ENCODE measurements at places on chromosomes 3 and 15.

DNA sequence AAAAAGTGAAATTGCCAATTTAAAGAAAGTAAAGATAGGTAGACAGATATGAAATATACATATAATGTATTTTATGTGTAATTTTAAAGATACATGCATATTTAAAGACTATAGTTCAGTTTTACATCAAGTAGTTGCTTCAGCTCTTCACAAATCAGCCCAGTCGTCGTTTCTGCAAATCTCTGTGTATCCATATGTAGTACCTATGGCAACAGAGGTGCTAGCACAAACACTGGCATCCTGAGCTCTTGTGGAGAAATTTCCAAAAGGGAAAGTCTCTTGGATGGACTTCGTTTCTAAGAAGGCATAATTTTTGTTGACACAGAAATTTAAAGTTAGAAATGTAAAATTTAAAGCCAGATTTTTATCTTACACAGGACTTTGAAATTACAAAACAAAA, 1284.7 kb downstream of the ROBO1 start:
- no peak for DNase-seq

GRCh38 chr15:92634671-92635201, 20.8 kb downstream of the FAM174B start:
- DNase-seq: no peak

GRCh38 chr3:182919866-182920357, 60.4 kb downstream of the DCUN1D1 start:
- no peak for DNase-seq

DNA sequence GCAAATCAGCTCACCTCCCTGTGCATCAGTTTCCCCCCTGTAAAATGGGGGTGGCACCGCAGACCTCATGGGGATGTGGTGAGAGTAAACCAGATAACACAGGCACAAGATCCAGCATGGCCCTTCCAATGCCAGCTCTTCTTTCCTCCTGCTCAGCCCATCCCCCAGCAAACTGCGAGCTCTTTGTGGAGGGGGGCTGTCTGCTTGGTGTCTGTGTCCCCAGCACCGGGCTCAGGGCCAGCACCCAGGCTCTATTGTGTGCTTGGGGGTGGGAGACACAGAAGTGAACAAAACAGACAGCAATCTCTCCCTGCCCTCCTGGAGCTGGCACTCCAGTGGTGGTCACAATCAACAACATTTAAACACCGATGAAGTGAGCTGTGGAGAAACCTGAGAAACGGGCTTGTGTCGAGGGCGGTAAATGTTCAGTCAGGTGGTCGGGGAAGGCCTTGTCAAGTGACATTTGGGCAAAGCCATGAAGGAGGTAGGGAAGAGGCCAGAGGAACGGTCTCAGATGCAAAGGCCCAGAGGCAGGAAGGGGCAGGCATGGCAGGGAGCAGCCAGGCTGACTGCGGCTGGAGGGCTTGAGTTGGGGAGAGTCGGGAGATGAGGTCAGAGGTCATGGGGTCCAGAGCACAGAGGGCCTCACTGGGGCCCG, 28.4 kb downstream of the GRIP2 start:
- no peak for DNase-seq

- DNase-seq: no peak
Observed at GRCh38 chr3:32371461-32372212, 20.0 kb upstream of the CMTM7 start.

GRCh38 chr3:47850564-47851410, 47.8 kb downstream of the DHX30 start:
- DNase-seq: no peak

DNA sequence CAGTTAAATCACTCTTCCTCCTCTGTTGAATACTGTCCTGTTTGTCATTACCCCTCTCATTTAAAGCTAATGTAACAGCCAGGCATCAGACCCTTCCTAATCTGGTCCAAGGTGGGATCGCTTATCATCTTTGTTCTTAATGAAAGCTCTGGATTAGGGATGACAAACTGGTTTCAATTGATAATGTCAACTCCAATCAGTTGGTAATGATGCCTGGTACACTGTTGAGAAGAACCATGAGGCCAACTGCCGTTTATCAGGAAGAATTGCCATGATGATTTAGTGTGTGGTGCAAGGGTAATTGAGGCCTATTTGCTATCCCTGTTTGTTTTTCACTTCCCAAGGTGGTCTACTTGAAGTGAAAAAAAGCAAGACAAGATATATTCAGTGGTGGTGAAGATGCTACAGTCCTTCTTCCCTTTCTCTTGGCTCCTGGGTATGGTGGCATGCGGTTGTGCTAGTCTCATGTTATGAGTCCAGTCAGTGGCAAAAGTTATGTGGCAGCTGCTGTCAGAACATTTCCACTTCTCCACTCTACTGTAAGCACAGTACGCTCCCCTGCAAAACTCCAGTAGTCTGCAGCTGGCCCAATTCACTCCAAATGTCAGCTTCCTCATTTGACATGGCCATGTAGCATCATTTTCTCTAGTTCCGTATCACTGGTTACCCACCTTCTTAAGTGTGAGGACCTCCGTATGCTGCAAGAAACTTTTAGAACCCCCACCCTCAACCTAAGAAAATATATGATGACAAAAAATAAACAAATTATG, 72.5 kb downstream of the MORC1 start:
- DNase-seq: no peak

- DNase-seq: no peak
Observed at GRCh38 chr15:61201322-61201721, 27.8 kb downstream of the RORA start.

DNA sequence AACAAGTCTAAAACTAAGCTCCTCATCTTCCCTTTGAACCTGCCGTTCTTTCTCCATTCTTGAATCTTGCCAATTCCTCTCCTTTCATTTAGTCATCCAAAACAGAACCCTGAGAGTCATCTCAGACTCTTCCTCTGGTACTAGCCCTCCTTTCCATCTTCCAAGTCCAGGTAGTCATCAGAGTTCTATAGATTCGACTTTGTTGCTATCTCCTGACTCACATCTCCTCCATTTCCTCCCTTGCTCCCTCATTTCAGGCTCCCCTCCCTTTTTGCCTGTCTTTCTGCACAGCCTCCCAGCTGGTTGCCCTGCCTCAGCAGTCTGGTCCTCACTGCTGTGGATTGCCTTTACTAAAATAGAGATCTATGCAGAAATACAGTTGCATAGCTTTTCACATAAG, 4.7 kb downstream of the ATG7 start:
- DNase-seq: no peak

- DNase-seq: no peak
Observed at GRCh38 chr3:155785662-155786295, 20.3 kb downstream of the C3orf33 start.

DNA sequence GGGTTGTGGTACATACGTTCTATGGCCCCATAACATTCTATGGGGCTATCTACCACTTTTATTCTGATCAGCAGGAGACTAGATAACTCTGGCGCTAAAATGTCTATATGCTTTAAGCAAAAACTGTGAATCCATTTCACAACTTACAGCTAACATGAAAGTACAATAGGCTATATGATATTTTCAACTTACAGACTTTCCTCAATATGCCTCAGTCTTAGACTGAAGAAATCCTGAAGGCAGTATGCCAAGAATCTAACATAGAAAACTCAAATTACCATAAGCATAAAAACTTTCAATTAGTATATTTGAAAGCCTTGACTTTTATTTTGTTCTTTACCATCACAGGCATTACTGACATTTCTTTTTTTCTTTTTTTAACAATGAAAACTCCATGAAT, 81.4 kb downstream of the CBLB start:
- no peak for DNase-seq

GRCh38 chr3:177523067-177523675, 325.9 kb upstream of the TBL1XR1 start:
- DNase-seq: no peak

GRCh38 chr3:177813322-177813721, 616.0 kb upstream of the TBL1XR1 start:
- no peak for DNase-seq

GRCh38 chr15:85837011-85837433, 42.3 kb upstream of the KLHL25 start:
- DNase-seq: no peak

GRCh38 chr15:40501487-40501886, 30.7 kb downstream of the CHST14 start:
- no peak for DNase-seq

GRCh38 chr3:81393251-81393650, 368.2 kb downstream of the GBE1 start:
- DNase-seq: no peak

- DNase-seq: no peak
Observed at GRCh38 chr3:150106740-150107428, 136.2 kb upstream of the PFN2 start.

DNA sequence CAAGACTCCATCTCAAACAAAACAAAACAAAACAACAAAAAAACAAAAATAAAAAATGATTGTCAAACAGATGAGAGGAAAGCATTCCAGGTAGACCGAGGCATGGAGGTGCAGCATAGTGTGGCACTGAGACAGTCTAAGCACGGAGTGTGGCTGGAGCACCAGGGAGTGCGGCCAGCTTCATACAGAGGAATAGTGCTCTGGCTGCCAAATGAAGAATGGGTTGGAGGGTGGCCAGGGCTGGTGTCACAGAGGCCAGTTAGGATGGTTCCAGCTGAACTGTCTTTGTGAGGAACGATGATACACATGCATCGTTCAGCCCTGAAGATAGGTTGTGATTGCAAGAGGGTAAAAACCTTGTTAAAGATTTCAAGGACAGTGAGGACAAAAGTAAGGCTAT, 28.3 kb downstream of the MITF start:
- DNase-seq: no peak

DNA sequence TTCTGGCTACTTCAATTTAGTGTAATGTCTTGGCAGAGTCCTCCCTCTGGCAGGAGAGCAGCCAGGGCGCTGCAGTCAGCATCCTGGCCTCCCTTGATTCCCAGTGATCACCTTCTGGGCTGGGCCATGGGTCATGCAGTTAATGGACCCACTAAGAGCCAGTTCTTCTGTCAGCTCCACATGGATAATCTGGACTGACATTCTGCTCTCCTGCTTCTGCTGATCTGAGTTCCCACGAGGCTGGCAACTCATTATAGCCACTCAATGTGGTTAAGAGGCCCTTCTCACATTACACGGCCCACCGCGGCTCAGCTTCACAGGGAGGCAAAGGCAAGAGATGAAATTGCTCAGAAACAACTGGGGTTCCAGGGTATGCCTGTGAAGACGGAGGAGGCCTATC, 94.0 kb downstream of the WDR76 start:
- no peak for DNase-seq

DNA sequence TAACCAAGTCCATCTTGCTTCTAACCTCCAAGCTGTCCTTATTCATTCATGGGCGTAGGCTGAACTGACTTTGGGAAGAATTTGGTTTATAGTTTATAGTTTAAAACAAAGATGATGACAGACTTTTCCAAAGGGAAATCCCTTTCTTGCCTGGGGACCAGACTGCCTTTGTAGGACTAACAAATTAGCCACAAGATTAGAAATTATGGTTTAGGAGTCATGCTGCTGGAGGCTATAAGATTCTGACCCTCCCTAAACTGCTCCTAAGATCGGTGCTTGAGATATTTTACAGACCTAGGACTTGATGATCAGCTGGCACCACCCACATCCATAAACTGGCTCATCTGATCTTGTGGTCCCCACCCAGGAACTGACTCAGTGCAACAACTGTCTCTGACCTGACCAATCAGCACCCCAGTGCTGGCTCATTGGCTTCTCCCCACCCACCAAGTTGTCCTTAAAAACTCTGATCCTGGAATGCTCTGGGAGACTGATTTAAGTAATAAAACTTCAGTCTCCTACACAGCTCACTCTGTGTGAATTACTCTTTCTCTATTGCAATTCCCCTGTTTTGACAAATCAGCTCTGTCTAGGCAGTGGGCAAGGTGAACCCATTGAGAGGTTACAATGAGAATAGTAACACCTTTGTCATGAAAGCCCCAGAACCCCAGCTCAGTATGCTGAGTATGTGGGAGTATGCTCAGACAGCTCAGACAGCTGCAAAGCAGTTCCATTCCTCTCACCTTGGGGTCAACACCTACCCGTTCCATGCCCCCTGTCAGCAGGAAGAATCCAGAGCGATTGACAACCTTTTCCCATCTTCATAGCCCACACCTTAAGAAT, 51.6 kb upstream of the C15orf39 start:
- DNase-seq: no peak

- no peak for DNase-seq
Observed at GRCh38 chr3:66037330-66037985, 1.3 kb downstream of the MAGI1 start.

GRCh38 chr3:144865948-144866347, 894.3 kb downstream of the DIPK2A start:
- DNase-seq: no peak

GRCh38 chr15:35309886-35310285, 224.8 kb upstream of the NANOGP8 start:
- DNase-seq: no peak

Measured in esophagus squamous epithelium (tissue), 5 donors.